ENCODE measurements at places on chromosomes 2 and 18. TPM values are rescaled to one million over a fixed set of nuclear protein-coding genes. Genes with fewer than 3 reads are reported as not detected.

OSBPL6 gene
- total RNA-seq = 0.96 TPM

PDK1 gene
- 29.6 TPM for total RNA-seq

IL36G gene
- total RNA-seq = not detected

MTERF4 gene
- total RNA-seq = 57.1 TPM

GNAL gene
- total RNA-seq = 2.9 TPM

PIKFYVE gene
- 29.6 TPM for total RNA-seq

BARD1 gene
- total RNA-seq = 63.3 TPM

USP37 gene
- total RNA-seq = 46.0 TPM

AAK1 gene
- 30.8 TPM for total RNA-seq

KLHL29 gene
- 2.6 TPM for total RNA-seq

RMND5A gene
- total RNA-seq = 36.1 TPM

DSG4 gene
- 0.24 TPM for total RNA-seq

MRO gene
- 1.9 TPM for total RNA-seq

CFC1 gene
- total RNA-seq = not detected

MAP3K20 gene
- total RNA-seq = 72.0 TPM

RAX gene
- total RNA-seq = 3.4 TPM

RASGRP3 gene
- 4.1 TPM for total RNA-seq

RAD51AP2 gene
- 11.6 TPM for total RNA-seq

LTBP1 gene
- total RNA-seq = 246 TPM

TRIM43 gene
- not detected for total RNA-seq

NYAP2 gene
- total RNA-seq = 0.96 TPM

DNPEP gene
- 26.0 TPM for total RNA-seq

FAM98A gene
- 56.6 TPM for total RNA-seq

MAIP1 gene
- total RNA-seq = 12.8 TPM

SDC1 gene
- 55.4 TPM for total RNA-seq

NT5C1B gene
- total RNA-seq = 4.3 TPM

CCDC88A gene
- 94.6 TPM for total RNA-seq

GPR39 gene
- 7.7 TPM for total RNA-seq

QPCT gene
- 37.6 TPM for total RNA-seq

RNF125 gene
- total RNA-seq = 21.4 TPM

PAIP2B gene
- total RNA-seq = 6.3 TPM

ATP5F1A gene
- 259 TPM for total RNA-seq

TWIST2 gene
- 32.0 TPM for total RNA-seq

GDF7 gene
- total RNA-seq = 11.8 TPM

CROCC2 gene
- 3.1 TPM for total RNA-seq

SRD5A2 gene
- 0.72 TPM for total RNA-seq
